ENCODE measurements at places on chromosomes 5 and 9.

DNA sequence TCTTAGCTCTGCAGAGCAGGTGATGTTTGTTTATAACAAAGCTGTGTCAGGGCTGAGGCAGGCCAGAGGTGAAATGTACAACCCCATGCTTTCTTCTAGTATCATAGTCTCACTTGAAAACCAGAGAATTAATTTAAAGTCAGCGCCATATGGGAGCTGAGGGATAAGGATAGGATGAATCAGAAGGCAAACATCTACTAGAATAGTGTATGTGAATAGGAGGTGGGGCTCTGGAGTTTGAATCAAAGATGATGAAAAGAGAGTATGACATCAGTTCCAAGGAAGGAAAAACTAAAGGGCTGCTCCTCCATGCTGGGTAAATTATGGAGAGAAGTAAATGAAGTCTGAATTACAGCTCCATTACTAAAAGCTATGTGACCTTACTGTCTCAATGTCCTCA, 441.5 kb downstream of the RASEF start:
- no peak for DNase-seq

DNA sequence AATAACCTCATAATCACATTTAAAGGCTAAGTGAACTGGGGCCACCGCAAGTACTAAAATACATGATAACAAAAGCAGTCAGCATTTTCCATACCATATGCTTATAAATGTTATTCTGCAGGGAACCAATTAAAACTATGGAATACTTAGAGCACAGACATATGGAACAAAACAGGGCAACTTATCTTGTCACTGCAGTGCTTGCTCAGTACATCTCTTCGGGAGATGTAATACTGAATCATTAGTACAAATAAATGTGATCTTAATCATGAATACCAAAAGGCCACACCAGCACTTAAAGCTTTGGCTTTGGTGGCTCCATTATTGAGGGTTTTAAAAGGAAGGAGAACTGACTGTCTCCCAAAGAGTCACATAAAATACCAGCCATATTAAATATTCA, 32.1 kb downstream of the PRUNE2 start:
- no peak for DNase-seq

GRCh38 chr5:163943546-163943945, 438.1 kb downstream of the MAT2B start:
- DNase-seq, result no peak

- no peak for DNase-seq
Observed at GRCh38 chr5:41148448-41148847, 64.9 kb downstream of the C6 start.

GRCh38 chr5:180718810-180719453, 20.9 kb downstream of the OR2Y1 start:
- peak; percentile 49 for DNase-seq

DNA sequence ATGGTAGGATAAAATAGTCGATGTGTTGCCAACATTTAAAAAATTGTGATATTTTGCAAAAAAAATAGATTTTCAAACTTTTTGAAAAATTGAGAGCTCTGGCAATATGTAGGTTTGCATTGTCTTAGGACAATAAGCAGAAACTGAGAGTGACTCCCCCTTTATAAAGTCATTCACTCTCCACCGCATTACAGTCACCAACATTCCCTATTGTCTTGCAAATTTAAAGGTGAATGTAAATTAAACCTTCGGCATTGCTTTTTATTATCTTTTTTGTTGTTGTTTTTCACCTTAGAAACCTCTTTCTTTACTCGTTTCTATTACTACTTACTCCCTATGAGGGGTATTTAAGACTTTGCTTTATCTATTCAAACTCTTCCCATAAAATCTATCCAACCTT, 944.2 kb downstream of the DTWD2 start:
- no peak for DNase-seq

GRCh38 chr9:134341306-134341705, 15.1 kb downstream of the RXRA start:
- no peak for DNase-seq

GRCh38 chr5:138754699-138755057, 1.5 kb downstream of the CTNNA1 start:
- DNase-seq, result no peak

DNA sequence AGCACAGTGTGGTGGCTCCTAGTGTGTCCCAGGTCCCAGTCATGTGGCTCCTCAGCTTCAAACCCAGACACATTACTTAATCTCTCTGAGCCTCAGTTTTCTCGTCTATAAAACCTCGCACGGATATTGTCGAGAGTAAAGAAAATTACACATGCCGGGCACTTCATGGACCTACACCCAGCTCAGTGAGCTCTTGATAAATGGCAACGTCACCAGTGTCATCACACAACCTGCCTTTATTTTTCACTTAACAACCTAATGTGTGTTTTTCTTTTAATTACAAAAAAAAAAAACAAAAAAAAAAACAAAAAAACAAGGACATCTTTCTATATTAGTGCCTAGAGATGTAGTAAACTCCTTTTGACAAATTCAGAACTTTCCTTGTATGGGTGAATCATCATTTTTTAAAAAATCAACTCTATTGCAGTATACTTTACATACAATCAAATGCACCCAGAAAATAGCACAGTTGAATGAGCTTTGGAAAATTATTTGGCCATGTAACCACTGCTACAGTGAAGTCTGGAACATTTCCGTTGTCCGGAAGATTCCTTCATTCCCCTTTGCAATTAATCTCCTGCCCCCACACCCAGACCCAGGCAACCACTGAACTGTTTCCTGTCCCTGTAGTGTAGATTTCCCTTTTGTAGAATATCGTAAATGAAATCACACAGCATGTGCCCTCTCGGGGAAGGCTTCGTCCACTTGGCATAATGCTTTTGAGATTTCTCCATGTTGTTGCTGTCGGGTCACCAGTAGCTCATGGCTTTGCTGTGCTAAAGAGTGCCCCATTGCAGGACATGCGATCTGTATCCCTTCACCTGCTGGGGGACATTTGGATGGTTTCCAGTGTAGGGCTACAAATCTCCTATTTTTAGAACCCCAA, 100.4 kb upstream of the LARP1 start:
- peak; percentile 43 for DNase-seq

- DNase-seq, result peak; percentile 61
Observed at GRCh38 chr5:69368458-69369339, 621 bp downstream of the AK6 start.

DNA sequence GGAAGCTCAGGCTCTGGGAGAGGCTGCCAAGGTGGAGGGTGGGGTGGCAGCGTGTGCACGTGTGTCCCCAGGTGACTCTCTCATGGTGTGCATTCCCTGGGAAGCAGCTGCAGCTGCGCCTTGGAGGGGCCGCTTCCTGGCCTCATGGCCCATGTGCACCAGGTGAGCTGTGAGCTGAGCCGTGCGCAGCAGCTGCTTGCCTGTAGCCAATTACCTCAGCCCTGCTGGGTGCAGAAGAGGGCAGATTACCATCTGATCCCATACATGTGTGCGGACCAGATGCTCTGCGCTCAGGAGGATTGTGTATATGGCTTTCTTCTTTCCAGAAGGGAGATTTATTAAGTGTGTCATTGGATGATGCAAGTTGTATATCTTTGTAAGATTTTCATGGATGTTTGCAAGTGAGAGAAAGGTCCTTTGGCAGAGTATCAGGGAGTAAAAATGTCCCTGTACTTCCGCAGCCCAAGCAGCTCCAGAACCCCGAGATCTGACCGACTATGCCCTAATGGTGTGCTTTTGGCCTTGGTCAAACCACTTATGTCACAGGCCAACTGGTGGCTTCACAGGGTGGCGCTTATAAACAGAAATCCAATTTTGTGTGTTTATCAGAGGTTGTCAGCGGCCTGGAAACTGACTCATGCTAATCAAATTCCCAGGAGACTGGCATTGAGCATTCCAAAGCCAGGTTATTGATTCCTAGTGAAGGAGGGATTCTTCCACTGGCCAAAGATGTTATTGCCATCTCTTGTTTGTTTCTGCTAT, 229.3 kb downstream of the GOLPH3 start:
- DNase-seq, result no peak

- no peak for DNase-seq
Observed at GRCh38 chr5:160268121-160268520, 38.8 kb downstream of the FABP6 start.

- DNase-seq, result no peak
Observed at GRCh38 chr5:115289104-115289503, 7.3 kb downstream of the CCDC112 start.

- peak; percentile 88 for DNase-seq
Observed at GRCh38 chr5:84403773-84404172, 19.1 kb upstream of the EDIL3 start.

DNA sequence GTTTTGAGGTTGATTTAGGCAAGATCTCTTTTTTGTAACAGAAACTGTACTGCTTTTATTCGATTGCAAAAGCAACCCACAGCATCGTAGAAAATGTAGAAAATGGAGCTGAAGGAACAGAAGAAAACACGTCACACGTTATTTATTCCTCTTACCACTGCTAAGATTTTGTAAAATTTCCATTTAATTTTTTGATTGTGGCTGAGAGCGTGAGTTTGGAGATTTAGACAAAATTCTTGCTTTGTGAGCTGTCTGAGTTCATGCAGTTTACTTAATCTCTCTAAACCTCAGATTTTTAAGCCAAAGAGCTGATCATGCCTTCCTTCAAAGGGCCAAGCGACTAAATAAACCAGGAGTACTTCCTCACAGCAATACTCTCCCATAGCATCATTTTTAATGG, 24.8 kb downstream of the DPYSL3 start:
- peak; percentile 92 for DNase-seq

DNA sequence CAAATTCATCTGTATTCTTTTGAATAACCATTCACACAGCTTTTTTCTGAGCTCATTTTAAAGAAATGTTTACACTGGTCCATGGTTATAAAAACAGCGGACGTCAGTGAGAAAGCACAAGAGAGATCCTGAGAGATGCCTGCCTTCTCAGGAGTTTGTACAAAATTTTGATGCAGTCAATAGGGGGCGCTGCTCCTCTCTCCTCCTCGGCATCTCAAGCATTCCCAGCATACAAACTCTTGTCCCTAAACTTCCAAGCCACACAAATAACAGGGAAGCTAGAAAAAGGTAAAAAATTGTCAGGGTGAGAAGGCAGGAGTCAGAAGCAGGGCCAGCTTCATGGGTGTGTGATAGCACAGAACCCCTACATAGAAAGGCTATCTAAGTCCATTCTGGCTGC, 11.2 kb upstream of the CCDC152 start:
- peak; percentile 9 for DNase-seq

DNA sequence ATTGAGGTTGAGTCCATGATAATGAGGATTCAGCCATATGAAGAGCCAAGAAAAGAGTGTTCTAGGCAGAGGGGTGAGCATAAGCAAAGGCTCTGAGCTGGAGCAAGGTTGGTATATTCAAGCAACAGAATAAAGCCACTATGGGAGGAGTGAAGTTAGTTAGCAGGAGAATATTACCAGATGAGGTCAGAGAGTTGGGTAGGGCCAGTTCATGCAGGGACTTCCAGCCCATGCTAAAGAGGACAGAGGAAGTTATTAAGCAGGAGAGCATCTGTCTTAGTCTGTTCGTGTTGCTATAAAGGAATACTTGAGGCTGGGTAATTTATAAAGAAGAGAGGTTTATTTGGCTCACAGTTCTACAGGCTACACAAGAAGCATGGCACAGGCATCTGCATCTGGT, 57.1 kb upstream of the ATG10 start:
- no peak for DNase-seq

- no peak for DNase-seq
Observed at GRCh38 chr5:141269195-141269594, 24.0 kb downstream of the PCDHB15 start.

DNA sequence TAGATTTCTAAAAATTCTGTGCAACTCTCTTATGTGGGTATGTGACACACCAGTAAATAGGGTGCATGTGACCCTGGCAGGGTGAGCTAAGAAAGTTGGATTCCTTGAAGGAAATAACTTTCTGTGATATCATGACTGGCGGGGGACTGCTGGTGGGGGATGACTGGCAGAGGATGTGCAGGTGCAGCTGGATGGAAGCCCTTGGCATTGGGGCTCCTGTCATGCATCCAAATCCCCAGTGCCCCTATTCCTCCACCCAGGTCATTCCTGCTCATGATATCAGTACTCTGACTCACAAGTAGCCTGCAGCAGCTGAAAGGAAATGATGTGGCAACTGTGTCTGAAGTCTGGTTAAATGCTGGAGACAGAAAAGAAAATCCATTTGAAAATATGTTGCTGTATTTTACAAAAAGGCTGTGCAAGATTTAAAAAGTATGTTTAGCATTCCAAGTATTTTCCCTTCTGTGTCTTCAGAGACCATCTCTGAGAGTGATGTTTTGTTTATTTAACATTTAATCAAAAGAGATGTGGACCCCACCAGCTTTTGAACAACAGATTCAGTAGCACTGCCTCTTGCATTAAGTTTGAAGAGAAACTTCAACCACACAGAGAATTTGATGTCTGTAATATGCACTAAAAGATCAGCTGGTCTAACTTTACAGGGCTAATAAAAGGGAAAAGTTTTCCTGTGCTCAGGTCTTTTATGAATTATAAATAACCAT, 17.9 kb upstream of the ZSWIM6 start:
- DNase-seq, result peak; percentile 91
